NT2/D1 (cell line): ENCODE measurements at places on chromosomes 5 and 9.

DNA sequence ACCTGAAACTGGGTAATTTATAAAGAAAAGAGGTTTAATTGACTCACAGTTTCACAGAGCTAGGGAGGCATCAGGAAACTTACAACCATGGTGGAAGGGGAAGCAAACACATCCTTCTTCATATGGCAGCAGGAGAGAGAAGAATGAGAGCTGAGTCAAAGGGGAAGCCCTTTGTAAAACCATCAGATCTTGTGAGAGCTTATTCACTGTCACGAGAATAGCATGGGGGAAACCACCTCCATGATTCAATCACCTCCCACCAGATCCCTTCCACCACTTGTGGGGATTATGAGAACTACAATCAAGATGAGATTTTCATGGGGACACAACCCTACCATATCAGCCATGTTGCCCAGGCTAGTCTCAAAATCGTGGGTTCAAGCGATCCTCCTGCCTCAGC, 143.4 kb downstream of the FGF18 start:
- DNase-seq = no peak

- DNase-seq = peak; percentile 27
Observed at GRCh38 chr5:34833976-34834793, 4.8 kb upstream of the TTC23L start.

- no peak for DNase-seq
Observed at GRCh38 chr5:96562614-96563013, 99.6 kb upstream of the CAST start.

DNA sequence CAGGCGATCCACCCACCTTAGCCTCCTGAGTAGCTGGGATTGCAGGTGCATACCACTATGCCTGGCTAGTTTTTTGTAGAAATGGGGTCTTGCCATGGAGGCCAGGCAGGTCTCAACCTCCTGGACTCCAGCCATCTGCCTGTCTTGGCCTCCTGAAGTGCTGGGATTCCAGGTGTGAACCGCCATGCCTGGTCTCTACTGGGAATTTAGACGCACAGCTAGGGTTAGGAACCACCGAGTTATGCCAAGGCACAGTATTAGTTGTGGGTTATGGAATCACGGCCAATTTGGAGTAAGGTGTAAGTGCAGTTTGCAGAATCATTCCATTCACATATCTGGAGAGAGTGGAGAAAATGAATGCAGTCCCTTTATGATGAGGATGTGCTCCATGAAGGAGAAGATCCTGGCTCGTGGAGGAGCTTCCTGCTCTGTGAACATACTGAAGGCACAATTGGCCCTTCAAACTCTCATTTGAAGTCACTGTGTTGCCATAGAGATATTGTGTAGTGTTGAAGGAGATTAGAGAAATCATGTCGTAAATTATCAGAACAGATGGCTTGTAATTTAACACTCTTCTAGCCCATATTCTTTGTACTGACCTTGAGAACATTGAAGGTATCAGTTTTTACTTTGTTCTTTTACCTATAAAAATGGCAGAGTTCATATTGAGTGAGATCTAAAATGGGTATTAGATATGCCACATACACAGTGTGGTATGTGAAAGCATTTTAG, 18.8 kb downstream of the TRIO start:
- no peak for DNase-seq

GRCh38 chr9:91536211-91536691, 112.6 kb upstream of the NFIL3 start:
- DNase-seq = no peak

DNA sequence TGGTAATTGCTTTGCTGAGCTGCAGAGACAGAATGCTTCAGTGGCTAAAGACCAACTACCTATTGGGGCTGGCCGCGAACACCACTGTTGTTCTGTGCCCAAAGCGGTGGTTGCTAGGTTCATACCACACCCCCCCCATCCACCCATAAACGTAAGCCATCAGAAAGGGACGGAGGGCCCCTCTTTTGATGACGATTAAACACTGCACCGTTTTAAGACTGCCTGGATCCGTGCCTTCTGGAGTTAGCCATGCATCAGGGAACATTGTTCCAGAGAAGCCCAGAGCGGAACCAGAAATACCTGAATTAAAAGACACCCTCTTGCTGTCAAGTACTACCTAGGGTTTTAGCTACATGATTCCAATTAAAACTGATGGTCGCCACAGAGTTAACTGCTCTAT, 369.1 kb upstream of the DAP start:
- DNase-seq = no peak

- DNase-seq = no peak
Observed at GRCh38 chr5:133259199-133259997, 207.6 kb downstream of the HSPA4 start.

- peak; percentile 62 for DNase-seq
Observed at GRCh38 chr5:80672140-80672736, 17.5 kb upstream of the DHFR start.

- no peak for DNase-seq
Observed at GRCh38 chr9:131582056-131582455, 36.7 kb downstream of the PRRT1B start.

DNA sequence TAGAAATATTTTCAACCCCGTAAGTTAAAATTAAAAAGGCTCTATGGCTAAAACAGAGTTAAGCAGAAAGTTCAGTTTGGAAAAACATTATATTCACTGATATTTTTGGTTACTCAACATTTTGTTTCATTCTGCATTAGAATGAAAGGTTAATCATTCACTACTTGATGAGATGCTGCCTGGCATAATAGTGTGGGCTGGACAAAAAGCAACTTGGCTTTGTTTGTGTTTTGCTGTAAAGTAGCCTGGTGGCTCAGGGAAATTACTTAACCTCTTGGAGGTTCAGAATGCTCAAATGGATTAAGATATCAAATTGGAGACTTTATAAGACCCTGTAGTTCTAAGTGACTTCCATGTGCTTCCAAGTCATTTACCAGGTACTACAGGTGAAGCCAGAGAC, 367.4 kb upstream of the TRPC7 start:
- no peak for DNase-seq

GRCh38 chr5:180001136-180001535, 70.4 kb downstream of the RNF130 start:
- no peak for DNase-seq

GRCh38 chr5:143244000-143244736, 159.3 kb downstream of the NR3C1 start:
- no peak for DNase-seq

DNA sequence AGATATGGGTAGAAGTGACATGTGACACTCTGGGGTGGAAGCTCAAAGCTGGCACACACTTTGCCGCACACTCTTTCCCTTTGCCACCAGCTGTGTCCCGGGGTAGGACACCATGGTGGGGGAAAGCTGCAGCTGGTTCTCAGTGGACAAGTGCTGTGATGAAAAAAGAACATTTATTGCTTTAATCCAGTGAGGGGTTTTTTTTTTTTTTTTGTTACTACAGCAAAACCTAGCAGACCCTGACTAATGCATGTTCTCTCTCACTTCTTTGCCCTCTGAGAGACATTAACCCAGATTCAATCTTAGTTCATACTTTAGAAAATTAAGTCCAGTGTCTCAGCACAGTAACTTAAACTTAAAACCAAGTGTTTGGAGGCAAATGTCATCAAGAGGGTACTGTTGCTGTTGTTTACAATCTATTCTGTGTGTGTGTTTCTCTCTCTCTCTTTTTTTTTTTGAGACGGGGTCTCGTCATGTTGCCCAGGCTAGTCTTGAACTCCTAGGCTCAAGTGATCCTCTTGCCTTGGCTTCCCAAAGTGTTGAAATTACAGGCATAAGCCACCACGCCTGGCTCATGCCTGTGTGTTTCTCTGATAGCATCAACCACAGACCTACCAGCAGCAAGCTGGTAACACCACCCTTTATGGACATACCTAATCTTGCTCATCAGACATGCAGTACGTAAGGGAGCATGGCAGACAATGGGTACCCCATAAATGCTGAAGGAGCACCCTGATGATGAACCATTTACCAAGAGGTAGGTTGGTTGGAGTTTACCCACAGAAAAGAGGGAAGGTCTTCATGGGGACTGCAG, 84.7 kb upstream of the TBC1D2 start:
- no peak for DNase-seq

- DNase-seq = no peak
Observed at GRCh38 chr5:127671218-127671617, 22.3 kb downstream of the CTXN3 start.

DNA sequence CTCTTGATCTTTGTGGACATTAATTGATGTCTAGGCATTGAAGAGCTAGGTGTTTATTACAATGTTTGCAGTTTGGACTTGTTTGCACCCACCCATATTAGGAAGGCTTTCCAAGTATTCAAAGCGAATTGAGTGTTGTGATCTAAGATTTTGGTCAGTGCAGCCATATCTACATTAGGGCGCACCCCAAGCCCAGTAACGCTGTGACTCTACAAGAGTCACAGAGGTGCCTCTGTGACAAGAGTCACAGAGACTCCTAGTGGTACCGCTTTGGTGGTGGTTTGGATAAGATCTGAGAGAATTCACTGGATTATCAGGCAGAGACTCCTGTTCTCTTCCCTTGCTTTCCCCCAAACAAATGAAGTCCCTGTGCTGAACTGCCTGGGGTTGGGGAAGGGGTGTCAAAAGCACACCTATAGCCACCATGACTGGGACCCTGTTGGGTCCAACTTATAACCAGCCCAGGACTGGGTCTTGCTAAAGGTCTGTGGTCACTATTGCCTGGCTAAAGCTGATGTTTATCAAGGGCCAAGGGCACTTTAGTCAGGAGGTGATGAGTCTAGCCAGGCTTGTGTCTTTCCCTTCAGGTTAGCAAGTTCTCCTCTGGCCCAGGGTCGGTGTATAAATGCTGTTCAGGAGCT, 114.1 kb upstream of the RIOK2 start:
- peak; percentile 36 for DNase-seq

DNA sequence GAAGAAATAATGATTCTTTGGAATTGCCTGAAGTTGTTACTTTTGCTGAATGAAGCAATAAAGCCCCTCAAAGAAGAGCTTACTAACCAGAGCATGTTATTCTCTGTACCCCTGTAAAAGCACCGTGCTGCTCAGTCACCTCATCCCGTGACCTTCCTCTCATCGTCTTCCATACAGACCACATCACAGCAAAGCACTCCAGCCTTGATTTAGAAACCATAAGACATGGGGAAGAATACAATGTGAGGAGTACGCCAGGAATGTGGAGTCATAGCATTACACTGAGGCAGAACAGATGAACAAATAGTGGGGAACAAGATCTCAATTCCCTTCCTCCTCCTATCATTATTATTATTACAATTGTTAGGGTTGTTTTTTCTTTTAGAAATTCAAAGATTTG, 49.1 kb downstream of the ERAP1 start:
- no peak for DNase-seq

- peak; percentile 42 for DNase-seq
Observed at GRCh38 chr9:17462869-17463464, 115.9 kb upstream of the SH3GL2 start.

- DNase-seq = no peak
Observed at GRCh38 chr9:93089481-93089991, 6.5 kb upstream of the CARD19 start.

DNA sequence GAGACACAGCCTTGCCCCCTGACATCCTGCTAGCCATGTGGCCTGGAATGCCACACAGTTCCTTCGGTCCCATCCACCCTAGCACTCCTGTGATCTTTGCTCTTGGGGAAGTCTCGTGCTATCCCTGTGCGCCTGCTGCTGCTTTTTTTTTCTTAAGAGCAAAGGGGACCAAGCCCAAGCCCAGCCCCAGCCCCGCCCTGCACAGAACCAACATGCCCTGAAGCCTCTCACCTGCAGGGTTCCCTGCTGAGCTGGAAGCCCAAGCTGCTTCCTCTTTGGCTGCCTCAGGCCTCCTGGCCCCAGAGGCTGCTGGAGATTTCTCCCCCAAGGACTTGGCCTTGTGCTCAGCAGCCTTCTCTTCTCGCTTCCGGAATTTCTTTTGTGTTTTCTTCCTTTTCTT, 1.8 kb downstream of the SURF6 start:
- DNase-seq = no peak

- DNase-seq = no peak
Observed at GRCh38 chr5:73793911-73794310, 167.9 kb downstream of the ARHGEF28 start.

- DNase-seq = no peak
Observed at GRCh38 chr9:108844391-108844790, 11.4 kb downstream of the ACTL7B start.

GRCh38 chr9:110410961-110411360, 73.3 kb upstream of the TXNDC8 start:
- DNase-seq = no peak

- DNase-seq = no peak
Observed at GRCh38 chr9:93301911-93302541, 118.1 kb downstream of the WNK2 start.

DNA sequence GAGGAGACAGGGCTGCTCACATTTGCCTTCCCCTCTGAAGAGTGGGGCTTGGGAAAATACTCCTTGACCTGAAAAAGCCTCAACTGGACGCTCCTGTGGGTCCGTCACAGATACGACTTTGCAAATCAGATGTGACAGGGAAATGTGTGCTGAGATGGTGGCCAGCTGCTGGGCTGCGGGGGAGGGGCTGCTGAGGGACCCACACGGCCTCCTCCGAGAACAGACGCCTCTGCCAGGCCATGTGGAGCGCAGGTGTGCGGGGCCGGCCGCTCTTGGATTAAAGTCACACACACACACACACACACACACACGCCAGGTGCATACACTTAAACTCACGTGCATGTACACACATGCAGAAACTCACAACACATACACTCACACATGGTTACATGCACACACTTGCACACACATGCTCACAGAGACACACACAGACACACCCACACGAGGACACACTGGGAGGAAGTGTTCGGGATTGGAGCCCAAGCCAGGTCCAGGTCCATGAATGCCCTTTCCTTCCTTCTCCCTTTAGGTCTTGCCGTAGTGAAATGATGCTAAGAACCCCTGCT, 167.4 kb downstream of the GAPVD1 start:
- no peak for DNase-seq

DNA sequence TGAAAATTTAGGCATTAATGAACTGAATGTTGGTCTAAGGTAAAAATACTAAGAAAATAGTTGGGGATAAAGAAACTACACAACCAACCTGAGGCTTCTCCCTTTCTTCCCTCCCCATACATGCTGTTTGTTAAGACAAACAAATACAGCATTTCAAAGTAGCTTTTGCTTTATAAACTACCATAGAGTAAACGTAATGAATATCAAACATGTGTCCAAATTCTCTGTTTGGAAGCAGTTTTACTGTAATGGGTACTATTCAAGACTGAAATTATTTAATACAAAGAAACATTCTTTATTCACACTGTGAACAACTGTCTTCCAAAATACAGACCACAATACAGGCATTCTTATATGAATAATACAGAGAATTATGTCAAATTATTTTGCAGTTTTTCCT, 52.0 kb downstream of the SLC44A1 start:
- no peak for DNase-seq

DNA sequence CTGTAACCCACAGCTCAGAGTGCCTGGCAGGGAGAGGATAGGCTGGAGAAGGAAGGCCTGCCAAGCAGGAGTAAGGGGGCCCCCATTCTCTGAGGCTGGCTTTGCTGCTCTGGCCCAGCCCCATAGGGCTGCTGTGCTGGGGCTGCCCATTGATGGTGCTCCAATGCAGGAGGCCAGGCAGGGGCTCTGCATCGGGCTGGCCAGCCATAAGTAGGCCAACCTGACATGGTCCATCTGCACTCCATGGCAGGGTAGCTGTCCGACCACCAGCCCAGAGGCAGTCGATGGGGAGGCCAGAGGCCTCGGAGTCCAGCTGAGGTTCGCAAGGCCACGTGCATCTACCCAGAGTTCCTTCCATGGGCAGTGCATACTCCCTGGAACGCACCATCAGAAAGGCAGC, 75.0 kb upstream of the PITX1 start:
- no peak for DNase-seq

GRCh38 chr5:1220831-1221230, 4.3 kb upstream of the SLC6A18 start:
- no peak for DNase-seq
